Cortex of kidney (tissue), 1 donor: ENCODE measurements at places on chromosomes 11 and 22.

GRCh38 chr22:42360348-42360747, 71.9 kb downstream of the NFAM1 start:
- DNase-seq: no peak

DNA sequence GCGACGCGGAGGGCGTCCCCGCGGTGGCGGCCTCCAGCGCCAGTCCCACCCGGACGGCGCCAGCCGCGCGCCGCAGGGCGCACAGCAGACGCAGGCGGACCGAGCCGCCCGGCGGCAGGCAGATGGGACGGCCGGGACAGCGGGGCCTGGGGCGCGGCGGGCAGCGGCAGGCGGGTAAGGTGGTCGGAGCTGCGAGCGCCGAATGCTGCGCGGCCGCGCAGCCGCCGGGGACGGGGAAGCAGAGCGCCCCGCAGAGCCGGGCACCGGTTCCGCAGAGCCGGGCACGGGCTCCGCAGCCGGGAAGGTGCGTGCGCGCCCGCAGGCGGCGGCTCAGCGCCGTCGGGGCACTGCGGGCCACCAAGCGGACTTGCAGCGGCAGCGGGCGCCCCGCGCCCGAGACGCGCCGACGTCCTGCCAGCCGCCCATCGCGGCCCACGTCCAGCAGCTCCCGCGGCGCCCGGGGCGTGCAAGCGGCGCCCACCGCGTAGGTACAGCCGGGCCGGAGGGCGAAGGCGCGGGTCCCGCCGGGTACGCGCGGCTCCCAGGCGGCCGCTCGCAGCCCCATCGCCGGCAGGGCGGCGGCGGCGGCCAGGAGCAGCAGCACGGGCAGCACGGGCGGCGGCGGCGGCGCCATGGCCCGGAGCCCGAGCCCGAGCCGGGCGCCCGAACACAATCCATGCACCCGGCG, 739 bp downstream of the CELSR1 start:
- DNase-seq: no peak

DNA sequence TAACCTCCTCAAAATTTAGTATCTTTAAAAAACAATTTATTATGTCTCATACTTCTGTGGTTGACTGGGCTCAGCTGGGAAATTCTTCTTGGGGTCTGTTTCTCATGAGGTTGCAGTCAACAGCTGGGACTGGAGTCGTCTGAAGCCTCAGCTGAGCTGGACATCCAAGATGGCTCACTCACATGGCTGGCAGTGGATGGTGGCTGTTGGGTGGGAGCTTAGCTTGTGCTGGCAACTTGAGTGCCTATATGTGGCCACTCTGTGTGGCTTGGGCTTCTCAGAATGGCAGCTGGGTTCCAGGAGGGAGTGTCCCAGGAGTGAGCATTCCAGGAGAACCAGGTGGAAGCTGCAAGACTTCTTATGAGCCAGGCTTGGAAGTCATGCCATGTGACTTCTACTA, 13.2 kb downstream of the THY1 start:
- DNase-seq: no peak

GRCh38 chr22:46053563-46054090, 76.7 kb upstream of the WNT7B start:
- DNase-seq: no peak

- no peak for DNase-seq
Observed at GRCh38 chr22:48336339-48337060, 1491.2 kb downstream of the BRD1 start.

DNA sequence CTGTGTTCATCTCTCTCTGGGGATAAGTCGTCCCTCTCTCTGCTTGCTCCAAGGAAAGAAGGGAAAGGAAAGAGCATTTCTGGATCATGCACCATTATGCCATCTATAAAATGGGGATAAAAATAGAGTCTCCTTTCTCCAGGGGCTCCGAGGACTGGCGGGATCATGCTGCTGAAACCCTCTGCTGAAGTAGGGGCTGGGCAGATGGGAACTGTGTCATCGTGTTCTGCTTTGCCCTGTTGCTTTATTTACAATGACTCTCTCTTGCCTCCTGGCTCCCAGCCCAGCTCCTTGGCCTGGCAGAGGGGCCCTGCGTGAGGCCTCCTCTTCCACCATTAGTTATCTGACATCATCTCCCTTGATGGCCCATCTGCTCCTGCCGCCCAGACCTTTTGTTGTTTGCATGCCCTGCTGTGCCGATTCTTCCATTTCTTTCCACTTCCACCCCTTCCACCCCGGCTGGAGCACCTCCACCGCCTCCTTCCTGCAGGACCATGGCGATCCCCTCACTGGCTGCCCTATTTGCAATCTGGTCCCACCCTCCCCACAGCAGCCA, 200.9 kb downstream of the MYO18B start:
- DNase-seq: no peak

GRCh38 chr11:2084721-2085120, 54.5 kb downstream of the IGF2 start:
- no peak for DNase-seq

DNA sequence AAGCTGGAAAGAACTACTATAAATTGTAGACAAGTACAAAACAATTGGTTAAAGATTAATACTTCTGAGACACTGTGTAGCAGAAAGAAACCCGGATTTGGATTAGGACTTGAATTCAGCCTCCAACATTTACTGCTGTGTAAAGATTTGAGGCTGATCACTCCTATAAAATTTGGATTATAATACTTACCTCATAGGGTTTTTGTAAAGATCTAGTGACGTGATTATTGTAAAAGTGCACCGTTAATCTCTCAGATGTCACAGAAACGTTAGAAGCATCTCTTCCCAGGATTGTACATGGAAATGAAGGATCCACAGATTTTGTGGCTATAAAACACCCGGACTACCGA, 323 bp upstream of the HIKESHI start:
- no peak for DNase-seq

DNA sequence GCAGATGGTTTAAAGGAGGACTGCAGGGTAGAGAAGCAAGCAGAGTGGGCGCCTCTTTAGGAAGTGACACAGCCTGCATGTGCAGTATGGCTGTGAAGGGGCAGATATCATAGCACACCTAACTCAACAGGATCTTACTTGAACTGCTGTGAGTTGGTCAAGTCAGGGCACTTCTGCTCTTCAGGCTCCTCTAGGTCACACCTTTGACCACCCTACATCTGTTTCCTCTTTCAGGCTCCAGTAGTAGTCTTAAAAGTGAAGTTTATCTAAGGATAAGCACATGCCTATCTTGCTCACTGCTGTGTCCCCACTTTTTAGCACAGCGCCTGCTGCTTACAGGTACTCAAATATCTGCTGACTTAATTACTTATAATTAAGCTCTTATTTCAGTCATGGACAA, 6.5 kb downstream of the MRPL16 start:
- no peak for DNase-seq

- DNase-seq: no peak
Observed at GRCh38 chr11:2930704-2931419, 1.6 kb upstream of the PHLDA2 start.

GRCh38 chr11:63917692-63918506, 935 bp upstream of the RCOR2 start:
- DNase-seq: no peak

DNA sequence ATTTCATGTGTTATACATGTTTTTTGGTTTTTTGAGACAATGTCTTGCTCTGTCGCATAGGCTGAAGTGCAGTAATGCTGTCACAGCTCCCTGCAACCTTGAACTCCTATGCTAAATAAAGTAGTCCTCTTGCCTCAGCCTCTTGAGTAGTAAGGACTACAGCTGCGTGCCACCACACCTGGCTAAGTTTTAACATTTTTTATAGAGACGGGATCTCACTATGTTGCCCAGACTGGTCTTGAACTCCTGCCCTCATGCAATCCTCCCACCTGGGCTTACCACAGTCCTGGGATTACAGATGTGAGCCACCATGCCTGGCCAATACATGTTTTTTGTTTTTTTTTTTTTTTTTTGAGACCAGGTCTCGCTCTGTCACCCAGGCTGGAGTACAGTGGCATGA, 33.9 kb downstream of the SWAP70 start:
- DNase-seq: no peak

DNA sequence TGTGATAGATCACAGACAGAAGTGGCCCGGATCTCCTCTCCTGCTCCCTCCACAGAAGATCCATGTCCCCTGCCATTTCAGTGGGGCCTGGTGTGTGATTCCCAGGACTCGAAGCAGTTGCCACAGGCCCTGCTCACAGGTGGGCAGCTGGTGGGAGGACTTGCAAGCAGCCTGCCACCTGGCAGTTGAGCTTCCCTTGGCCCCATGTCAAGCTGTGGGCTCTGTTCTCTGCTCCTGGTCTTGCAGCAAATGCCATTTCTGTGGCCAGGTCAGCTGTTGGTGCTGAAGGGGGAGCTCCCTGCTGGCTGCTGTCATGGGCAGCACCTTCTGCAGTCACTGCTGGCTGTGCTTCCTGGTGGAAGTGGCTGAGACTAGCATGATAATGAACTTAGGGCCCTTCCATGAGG, 59.1 kb upstream of the SLC22A12 start:
- DNase-seq: no peak

DNA sequence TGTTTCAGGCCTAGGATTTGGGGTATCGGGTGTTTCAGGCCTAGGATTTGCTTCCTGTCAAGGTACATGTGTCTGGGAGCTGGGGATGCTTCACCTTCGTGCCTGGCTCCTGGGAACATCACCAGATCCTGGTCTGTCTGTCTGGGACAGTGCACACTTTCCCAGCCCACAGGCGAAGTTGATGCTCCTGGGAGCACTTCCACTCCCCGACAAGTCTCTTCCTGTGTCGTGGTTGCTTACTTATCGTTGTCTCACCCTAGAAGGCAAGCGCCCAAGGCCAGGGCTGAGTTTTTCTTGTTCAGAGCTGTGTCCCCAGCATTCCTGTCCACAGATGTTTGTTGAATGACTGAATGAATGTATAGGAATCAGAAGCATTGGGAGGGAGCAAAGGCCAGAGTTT, 71.5 kb downstream of the LINC01488 start:
- DNase-seq: no peak

GRCh38 chr11:7573193-7573557, 59.4 kb downstream of the PPFIBP2 start:
- no peak for DNase-seq

- no peak for DNase-seq
Observed at GRCh38 chr11:73216465-73216864, 1.6 kb upstream of the P2RY2 start.

- DNase-seq: no peak
Observed at GRCh38 chr11:37449146-37449545, 851.1 kb upstream of the RAG2 start.

DNA sequence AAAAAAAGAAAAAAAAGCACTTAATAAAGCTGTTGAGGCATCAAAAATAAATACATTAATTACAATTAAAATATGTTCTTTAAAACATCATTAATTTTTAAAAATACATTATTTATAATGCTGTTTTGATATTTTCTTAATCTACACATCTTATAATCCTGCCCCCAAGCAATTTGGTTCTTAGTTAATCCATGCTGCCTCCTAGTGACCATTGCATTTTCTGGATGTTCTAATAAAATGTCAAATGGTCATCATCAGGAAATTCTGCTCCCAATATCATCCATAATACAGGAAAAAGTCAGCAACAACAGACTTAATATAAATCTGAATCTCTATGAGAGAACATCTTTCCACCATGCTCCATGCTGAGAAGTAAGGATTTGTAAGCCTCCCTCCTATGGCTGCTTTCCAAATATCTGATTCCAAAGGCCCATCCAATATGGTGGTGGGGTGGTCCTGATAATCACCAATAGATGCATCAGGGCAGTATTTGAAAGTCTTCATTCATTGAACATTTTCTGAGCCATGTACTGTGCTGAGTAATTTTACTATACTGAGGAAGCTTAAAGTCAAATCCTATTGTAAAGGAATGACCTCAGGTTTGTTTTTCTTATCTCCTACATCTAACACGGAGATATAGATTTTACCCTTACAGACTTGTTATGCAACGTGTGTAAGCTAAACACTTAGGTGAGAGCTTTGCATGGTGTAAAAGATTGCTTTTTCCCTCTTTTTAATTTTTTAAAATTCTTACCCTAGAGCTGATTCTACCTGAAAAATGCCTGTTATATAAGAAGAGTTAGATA, 124.7 kb upstream of the BMAL1 start:
- DNase-seq: no peak

DNA sequence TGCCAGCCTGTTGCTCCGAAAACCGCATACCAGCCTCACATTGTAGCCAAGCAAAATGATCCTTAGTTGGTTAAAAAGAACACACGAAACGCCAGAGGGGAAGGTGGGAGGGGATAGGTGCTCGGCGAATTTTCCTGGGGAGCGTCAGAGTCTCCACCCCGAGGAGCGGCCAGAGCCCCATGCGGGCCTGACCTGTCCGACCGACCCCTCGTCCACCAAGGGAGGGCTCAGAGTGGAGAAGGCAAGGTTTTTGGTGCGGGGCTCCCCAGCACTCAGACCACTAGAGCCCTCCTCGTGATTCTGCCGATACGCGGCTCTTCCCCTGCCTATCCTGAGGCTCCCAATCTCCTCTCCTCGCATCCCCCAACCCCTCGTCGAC, 39.6 kb downstream of the DIXDC1 start:
- DNase-seq: no peak

- DNase-seq: no peak
Observed at GRCh38 chr22:49924113-49924833, 5.8 kb downstream of the CRELD2 start.

GRCh38 chr22:30309951-30310741, 16.6 kb downstream of the TBC1D10A start:
- no peak for DNase-seq

DNA sequence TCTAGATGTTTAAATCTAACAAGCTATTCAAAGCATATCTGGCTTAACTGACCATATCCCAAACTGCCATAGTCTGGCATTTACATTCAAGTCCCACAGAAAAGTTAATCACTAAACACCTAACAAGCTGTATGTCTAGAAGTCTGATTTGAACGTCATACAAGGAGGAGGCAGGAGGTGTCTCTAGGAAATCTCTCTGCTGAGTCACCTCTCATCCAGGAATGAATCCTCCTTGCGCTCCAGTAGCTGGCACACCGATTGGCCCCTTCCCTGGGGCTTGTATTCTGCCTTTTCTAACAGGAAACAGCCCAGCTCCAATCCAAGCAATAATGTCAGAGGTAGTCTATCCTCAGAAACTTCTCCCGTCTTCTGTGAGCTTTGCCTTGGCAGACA, 31.8 kb downstream of the FEZ1 start:
- DNase-seq: no peak

- DNase-seq: no peak
Observed at GRCh38 chr22:43969989-43970755, 14.9 kb downstream of the SAMM50 start.

- DNase-seq: no peak
Observed at GRCh38 chr11:113279591-113279990, 34.8 kb upstream of the TTC12 start.

DNA sequence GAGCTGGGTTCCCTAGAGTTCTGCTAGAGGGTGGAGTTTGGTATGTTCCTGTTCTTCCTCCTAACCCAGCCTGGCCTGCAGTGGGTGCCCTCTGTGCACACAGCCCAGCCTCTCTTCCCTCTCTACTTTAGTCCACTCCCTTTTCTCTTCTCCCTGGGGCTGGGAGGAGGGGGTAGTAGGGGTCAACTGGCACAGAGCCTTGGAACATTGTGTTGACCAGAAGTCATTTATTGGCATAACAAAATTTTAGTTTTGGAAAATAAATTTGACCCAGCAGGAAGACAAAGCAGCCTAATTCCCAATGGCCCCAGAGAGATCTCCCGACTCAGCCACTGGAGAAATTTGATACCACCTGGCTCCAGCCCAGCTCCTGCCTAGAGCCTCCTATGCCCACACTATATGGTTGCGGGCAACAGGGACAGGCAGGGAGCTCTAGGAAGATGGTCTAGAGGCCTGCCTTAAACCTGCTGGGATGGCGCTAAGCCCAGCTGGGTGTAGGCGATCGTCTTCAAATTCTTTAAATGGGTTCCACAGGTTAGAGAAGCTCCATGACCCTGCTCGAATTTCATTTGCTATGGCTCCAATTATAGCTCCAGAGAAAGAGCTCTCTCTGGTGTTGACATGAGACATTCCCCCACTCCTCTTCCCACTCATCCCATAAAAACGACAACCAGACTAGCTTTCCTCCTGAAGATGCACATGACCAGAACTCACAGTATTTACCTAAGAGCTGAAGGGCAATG, 9.9 kb downstream of the PCSK7 start:
- no peak for DNase-seq
